ENCODE measurements at places on chromosomes 3 and 15.
A peak's percentile ranks its signal among the peaks of the same experiment; 100 is the strongest.

DNA sequence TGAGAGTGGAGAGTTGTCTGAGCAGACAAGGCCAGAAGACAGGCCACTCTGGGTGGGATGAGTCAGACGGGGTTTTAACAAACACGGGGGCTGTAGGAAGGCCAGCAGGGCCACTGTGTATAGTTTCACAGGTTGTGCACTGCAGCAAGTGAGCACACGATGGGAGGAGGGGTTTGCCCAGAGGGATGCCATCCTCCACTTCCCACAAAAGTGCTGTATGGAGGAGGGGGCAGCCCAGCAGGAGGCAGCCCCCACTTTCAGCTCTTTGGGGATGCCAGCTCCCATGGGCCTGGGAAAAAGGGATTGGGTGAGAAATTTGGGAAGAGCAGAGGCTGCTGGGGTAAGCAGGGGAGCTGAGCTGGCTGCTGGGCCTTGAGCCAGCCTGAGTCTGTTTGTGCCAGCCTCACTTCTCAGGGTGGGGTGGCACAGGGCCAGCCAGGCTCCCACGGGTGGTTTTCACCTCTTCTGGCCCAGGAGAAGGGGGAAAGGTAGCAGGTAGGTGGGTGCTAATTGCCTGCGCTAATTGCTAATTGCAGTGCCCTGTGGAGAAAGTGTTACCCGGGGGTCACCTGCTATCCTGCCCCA, 6.7 kb downstream of the ZBTB47 start:
- H3K4me1 ChIP-seq, result no peaks in the 10 kb centered on the region
- peak overlapping the region; percentile 99 for H3K27ac ChIP-seq
- no peaks in the 10 kb centered on the region for H3K27me3 ChIP-seq
- peaks cover 28% of the 10 kb centered on the region for H3K36me3 ChIP-seq

DNA sequence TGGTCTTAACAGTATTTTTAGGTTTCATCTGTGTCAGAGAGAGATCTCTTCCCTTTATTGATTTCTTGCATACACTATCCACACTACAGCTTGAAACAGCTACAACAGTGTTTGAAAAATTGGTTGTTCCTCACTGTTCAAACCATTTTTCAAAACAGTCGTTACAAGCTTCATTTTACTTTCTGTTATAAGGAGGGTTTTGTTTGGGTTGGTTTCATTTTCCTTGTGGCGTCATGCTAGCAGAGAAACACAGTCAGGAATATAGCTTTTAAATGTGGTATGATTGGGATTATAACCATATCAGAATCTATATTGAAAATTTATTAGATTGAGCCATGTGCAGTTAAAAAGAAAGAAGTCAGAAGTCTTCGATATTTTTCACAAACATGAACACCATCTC, 400.6 kb downstream of the ZBTB20 start:
- H3K27me3 ChIP-seq, result no peaks in the 10 kb centered on the region
- H3K4me1 ChIP-seq, result peaks cover 30% of the 10 kb centered on the region
- no peak for DNase-seq
- no peaks in the 10 kb centered on the region for H3K36me3 ChIP-seq

DNA sequence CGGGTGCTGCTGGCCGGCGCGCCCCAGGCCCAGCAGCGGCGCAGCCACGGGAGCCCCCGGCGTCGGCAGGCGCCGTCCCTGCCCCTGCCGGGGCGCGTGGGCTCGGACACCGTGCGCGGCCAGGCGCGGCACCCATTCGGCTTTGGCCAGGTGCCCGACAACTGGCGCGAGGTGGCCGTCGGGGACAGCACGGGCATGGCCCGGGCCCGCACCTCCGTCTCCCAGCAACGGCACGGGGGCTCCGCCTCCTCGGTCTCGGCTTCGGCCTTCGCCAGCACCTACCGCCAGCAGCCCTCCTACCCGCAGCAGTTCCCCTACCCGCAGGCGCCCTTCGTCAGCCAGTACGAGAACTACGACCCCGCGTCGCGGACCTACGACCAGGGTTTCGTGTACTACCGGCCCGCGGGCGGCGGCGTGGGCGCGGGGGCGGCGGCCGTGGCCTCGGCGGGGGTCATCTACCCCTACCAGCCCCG, 777 bp downstream of the LOXL1 start:
- H3K4me1 ChIP-seq, result peaks cover 84% of the 10 kb centered on the region
- H3K4me3 ChIP-seq, result peak overlapping the region; percentile 85
- peak; percentile 88 for DNase-seq
- no peaks in the 10 kb centered on the region for H3K36me3 ChIP-seq

GRCh38 chr3:173893066-173893465, 495.5 kb downstream of the NLGN1 start:
- no peaks in the 10 kb centered on the region for H3K27me3 ChIP-seq
- no peak overlapping the region for H3K27ac ChIP-seq
- no peak overlapping the region for H3K4me3 ChIP-seq
- no peaks in the 10 kb centered on the region for H3K36me3 ChIP-seq
- no peaks in the 10 kb centered on the region for H3K4me1 ChIP-seq

GRCh38 chr15:30963681-30964080, 27.7 kb downstream of the MTMR10 start:
- no peaks in the 10 kb centered on the region for H3K4me1 ChIP-seq
- peaks cover 57% of the 10 kb centered on the region for H3K36me3 ChIP-seq
- H3K27ac ChIP-seq, result no peak overlapping the region
- H3K4me3 ChIP-seq, result no peak overlapping the region
- no peaks in the 10 kb centered on the region for H3K27me3 ChIP-seq

- no peaks in the 10 kb centered on the region for H3K27me3 ChIP-seq
- no peak for DNase-seq
- H3K36me3 ChIP-seq, result no peaks in the 10 kb centered on the region
- H3K4me3 ChIP-seq, result no peak overlapping the region
- H3K27ac ChIP-seq, result no peak overlapping the region
Measured at GRCh38 chr3:72204452-72204851, 419.5 kb upstream of the PROK2 start.

DNA sequence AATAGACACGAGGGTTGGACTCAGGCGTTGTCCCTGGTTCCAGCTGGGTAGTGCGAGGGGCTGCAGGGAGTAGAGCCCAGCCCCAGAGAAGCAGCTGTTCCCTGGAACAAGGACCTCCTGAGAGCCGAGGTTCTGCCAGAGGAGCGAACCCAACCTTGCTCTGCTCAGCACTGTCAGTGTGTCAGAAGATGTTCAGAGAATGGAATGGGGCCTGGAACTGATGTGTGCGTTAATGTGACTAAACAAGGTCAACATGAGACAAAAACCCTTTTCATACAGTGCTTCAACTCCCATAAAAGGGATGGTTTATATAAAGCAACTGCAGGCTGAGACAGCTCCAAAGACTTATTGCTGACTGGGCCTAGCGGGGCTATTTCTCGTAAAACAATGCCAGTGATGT, 35.5 kb upstream of the HACD2 start:
- peaks cover 55% of the 10 kb centered on the region for H3K4me1 ChIP-seq
- no peaks in the 10 kb centered on the region for H3K27me3 ChIP-seq
- H3K36me3 ChIP-seq, result peaks cover 59% of the 10 kb centered on the region
- peak overlapping the region; percentile 67 for H3K27ac ChIP-seq

- no peak overlapping the region for H3K4me3 ChIP-seq
- H3K27ac ChIP-seq, result no peak overlapping the region
- DNase-seq, result no peak
- no peaks in the 10 kb centered on the region for H3K4me1 ChIP-seq
- H3K36me3 ChIP-seq, result peaks cover 14% of the 10 kb centered on the region
Measured at GRCh38 chr3:52388348-52388821, 56.5 kb downstream of the SEMA3G start.

DNA sequence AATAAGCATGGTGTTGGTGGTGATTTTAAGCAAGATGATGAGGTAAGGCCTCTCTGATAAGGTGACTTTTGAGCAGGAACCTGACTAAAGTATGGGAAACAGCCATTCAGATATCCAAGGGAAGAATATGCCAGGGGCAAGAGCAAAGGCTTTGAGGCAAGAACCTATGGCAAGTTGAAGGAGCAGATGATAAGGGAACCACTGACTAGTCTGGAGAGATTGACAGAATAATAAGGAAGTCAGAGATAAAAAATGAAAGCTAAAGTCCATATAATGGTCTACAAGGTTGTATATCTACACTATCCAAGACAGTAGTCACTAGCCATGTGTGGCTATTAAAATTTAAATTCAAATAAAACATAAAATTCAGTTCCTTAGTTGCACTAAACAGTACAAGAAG, 2.5 kb upstream of the C3orf38 start:
- no peak overlapping the region for H3K27ac ChIP-seq
- H3K36me3 ChIP-seq, result no peaks in the 10 kb centered on the region
- no peaks in the 10 kb centered on the region for H3K27me3 ChIP-seq

DNA sequence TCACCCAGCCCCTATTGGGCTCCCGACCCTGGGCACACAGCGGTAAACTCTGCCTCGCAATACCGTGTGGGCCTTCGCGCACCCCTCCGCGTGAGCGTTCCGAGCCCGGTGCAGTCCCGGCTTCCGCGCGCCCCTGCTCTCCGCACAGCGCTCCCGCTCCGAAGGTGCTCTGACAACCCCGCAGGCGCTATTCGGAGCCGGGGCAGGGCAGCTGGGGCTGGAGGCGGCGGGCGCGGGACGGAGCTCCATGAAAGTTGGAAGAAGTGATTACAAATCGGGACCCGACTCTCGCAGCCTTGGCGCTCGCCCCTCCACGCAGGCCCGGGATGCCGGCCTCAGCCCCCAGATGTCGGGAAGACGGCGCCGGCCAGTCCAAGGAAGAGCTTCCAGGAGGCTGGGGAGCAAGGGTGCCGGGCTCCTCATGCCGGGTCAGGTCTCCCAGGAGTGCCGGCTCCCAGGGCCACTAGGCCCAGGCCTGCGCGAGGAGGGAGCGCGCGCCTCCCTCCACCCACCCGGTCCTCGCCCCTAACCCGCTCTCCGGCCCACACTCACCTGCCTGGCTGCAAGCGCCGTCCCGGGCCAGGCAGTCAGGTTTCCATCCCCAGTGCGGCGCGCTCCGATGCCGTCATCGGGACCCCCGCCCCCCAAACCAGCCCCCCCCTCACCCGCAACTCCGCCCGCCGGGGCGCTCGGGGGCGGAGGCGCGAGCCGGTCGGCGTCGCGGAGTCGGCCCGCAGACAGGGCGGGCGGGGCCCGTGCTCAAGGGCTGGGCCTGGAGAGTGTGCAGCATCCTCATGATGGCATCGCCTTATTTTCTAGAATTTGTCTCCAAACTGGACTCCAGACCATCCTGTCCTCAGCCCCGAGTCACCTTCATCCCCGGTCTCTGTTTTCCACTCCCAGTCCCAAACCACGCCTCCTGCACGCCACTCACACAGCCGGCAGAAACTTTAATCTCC, at the start of gene KIF7:
Gene KIF7 (minus strand): TSS at position 621 of the 959 bp plus-strand sequence. CDS start 2,537 bp downstream, outside the sequence.
- H3K27ac ChIP-seq, result peak within 1 kb of the TSS; percentile 73
- H3K27me3 ChIP-seq, result no peaks in the 10 kb centered on the region
- no peaks in the 10 kb centered on the region for H3K4me1 ChIP-seq
- peaks cover 12% of the 10 kb centered on the region for H3K36me3 ChIP-seq
- no peak for DNase-seq

DNA sequence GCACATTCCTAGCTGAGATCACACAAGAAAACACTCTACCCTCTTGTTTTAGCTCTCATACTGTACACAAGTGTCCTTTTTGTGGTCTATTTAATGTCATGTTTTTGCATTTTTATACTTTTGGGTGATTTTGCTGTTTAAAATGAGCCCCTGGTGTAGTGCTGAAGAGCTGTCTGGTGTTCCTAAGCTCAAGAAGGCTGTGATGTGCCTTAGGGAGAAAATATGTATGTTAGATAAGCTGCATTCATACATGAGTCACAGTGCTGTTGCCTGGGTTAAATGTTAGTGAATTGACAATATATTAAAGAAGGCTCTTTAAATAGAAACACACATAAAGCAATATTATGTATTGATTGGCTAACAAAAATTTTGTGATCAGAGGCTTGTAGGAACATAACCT, 387.4 kb upstream of the C2CD4B start:
- H3K36me3 ChIP-seq, result no peaks in the 10 kb centered on the region
- H3K4me1 ChIP-seq, result no peaks in the 10 kb centered on the region

DNA sequence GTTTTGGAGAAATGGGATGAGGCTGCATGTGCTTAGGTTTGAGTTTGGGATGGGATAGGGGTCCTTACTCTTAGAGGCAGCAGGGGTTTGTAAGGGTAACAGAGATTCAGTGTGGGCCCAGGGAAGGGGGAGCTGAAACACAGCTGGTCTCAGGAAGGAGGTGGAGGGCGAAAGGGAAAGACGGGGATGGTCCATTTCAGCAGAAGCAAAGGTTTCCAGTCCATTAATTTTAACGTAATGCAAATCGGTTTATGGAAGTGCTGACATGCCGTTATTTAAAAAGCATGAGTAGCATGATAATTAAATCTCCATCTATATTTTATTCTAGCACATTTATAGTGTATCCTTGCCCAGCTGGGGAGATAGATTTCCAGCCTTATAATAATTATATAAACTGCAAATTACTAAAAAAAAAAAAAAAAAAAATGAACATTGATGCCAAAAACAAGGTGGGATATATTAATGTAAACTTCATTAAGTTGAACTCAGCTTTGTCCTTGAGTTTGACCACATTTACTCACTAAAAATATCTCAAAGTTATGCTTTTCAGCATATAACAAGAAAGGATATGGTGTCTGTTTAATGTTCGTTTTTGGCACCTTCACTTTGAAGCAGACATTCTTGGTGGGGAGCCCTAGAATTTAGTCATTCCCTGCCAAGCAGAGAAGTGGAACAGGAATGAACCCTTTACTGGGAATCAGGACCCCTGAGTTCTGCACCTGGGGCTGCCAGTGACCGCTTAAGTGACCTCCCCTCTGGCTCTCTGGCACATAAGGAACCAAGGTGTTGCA, 234.7 kb downstream of the THSD4 start:
- no peak overlapping the region for H3K4me3 ChIP-seq
- H3K27me3 ChIP-seq, result no peaks in the 10 kb centered on the region
- no peaks in the 10 kb centered on the region for H3K4me1 ChIP-seq
- no peaks in the 10 kb centered on the region for H3K36me3 ChIP-seq
- no peak overlapping the region for H3K27ac ChIP-seq

- no peaks in the 10 kb centered on the region for H3K4me1 ChIP-seq
- no peak overlapping the region for H3K27ac ChIP-seq
- no peaks in the 10 kb centered on the region for H3K36me3 ChIP-seq
- DNase-seq, result no peak
- H3K27me3 ChIP-seq, result no peaks in the 10 kb centered on the region
Measured at GRCh38 chr15:38411902-38412301, 42.0 kb upstream of the FAM98B start.

DNA sequence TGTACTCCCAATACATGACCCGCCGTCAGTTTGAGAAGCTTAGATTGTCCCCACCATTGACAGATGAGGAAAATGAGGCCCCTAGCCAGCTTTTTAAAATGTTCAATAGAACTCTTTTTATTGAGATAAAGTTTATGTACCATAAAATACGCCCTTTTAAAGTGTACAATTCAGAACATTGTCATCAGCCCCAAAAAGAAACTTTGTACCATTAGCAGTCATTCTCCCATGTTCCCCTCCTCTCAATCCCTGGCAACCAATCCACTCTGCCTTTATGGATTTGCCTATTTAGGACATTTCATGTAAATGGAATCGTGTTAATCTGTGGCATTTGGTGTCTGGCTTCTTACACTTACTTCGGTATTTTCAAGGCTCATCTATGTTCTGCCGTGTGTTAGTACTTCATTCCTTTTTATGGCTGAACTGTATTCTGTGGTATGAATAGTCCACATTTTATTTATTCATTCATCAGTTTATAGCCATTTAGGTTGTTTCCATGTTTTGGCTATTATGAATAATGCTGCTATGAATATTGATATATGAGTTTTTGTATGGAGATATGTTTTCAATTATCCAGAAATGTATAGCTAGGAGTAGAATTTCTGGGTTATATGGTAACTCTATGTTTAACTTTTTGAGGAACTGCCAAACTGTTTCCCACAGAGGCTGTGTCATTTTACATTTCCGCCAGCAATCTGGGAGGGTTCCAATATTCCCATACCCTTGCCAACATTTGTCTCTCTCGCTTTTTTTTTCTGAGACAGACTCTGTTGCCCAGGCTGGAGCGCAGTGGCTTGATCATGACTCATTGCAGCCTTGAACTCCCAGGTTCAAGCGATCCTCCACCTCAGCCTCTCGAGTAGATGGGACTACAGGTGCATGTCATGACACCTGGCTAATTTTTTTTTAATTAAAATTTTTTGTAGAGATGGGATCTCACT, 15.3 kb upstream of the PTPN23 start:
- peaks cover 2% of the 10 kb centered on the region for H3K27me3 ChIP-seq
- no peak for DNase-seq
- H3K27ac ChIP-seq, result no peak overlapping the region
